ENCODE measurements at places on chromosomes 6 and 20.

DNA sequence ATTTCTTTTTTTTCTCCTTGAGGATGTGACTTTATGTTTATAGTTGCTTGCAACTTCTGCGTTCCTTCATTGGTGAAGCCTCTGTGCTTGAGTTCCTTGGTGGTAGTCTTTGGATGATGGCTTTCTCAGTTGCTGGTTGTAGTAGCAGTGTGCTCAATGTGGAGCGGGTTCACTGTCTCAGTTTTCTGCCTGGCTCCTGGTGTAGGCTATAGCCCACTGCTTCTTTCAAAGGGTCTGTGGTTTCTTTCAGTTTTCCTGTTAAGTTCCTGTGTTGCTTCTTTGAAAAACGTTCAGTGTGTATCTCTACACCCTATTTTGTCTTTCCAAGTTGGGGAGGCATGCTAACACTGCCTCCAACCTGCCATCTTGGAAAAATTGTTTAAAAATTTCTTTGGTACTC, 33.9 kb upstream of the ZBTB24 start:
- DNase-seq, result no peak

GRCh38 chr20:24835195-24835594, 113.9 kb upstream of the CST7 start:
- DNase-seq, result no peak

DNA sequence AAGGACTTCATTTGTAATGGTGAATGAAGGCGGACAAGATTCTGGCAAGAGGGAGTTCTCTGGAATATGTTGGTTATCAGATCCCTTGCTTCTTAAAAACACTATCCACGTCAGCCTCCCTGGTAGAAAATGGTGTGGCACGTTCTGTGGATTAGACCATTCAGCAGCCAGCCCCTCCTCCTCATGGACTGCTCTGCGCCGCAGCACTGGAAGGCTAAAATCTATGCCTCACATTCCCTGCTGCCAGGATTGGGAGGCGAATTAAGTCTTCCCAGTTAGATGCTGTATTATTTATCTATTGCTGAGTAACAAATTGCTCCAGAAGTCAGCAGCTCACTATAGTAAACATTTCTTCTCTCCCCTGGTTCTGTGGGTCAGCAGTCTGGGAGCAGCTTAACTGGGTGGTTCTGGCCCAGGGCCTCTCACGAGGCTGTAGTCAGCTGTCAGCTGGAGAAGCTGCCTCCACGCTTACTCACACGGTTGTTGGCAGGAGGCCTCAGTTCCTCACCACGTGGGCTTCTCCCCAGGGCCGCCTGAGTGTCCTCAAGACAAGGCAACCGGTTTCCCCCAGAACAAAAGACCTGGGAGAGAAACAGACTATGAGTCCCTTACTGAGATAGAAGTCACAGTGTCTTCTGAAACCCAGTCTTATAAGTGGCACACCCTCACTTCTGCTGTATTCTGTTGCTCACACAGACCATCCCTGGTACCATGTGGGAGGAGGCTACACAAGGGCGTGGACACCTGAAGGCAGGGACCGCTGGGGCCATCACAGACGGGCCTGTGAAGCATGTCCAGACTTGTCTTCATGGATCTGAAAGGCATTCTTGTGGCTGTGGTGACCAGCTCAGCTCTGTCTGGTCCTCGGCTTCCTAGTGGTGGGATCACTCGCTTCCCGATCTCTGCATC, 101.0 kb downstream of the NRN1 start:
- no peak for DNase-seq

DNA sequence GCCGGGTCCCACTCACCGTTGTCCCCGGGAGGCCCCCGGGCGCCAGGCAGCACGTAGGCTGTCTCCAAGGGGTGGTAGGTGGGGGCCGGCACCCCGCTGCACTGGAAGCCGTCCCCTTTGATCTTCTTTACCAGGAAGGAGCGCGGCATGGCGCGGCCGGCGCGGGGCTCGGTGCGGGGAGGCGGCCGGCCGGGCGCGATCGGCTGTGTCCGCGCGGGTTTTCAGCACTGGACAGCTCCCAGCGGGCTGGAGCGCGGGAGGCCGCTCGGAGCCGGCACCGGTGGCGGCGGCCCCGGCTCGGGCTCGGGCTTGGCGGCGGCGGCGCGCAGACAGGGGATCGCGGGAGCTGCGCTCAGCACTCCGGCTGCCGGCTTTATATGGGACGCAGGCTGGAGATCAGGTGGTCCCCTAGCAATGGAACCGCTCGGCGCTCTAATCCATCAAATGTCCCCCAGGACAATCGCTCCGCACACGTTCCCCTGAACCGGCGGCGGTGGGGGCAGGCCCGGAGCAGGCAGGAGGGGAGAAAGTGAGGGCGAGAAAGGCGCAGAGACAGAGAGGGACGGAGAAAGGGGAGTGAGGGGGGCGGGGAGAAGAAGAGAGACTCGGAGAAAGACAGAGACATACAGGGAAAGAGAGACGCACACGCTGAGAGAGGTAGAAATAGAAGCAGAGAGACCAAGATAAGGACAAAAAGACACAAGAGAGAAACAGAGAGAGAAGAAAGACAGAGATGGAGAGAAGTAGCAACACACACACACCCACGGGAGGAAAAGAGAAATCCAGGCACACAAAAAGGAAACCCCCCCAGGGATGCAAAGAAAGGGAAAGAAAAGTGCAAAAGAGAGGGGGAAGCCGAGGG, at the start of gene SCRT2:
Gene SCRT2 (minus strand): TSS at position 350 of the 862 bp plus-strand sequence. CDS start 201 bp downstream, at position 149.
- peak; percentile 74 for DNase-seq

GRCh38 chr6:36526066-36526465, 21.2 kb downstream of the STK38 start:
- DNase-seq, result no peak

DNA sequence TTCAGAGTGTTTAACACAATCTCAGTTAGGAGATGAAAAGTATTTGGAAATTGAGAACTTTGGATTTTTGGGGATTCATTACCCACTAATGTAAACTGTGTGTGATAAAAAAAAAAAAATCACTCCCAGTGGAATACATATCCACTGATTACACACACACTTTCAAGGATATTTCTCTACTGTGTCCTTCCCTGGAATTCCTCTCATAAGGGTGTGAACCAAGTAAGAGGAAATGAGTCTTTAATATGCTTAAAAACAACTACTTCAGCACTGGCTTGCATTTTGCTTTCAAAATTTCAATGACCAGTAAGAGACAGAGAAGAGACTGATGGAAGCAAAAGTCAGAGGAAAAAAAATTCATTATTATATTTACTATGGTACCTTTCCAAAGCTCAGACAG, 24.5 kb upstream of the MYCT1 start:
- DNase-seq, result no peak

DNA sequence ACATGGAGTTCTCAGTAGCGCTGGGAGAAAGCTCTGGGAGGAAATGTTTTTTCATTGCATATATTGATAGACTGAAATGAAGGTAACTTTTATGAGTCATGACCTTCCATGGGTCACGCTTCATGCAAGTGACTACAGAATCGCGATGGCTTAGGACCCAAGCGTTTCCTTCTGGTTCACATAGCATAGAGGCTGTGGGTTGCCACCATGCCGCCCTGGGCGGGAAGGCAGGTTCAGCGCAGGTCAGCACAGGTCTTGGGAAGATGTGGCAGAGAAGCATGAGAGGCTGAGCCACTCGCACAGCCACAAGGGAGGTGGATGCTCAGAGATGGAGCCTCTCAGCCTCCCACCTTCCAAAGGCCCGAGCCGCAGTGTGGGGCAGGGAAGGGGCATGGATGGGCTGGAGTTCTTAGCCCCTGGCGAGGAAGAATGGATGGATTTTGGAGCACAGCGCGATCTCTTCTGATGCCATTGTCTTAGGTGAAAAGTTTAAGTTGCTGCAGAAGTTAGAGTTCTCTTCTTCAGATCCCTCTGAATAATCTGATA, 219.5 kb downstream of the SMOC2 start:
- no peak for DNase-seq

GRCh38 chr6:47404435-47404834, 73.2 kb upstream of the CD2AP start:
- DNase-seq, result no peak

- no peak for DNase-seq
Measured at GRCh38 chr6:133503336-133503729, 262.2 kb downstream of the EYA4 start.

GRCh38 chr6:31559958-31560696, 12.0 kb upstream of the LTA start:
- peak; percentile 90 for DNase-seq

GRCh38 chr6:134902074-134902861, 47.6 kb downstream of the ALDH8A1 start:
- DNase-seq, result no peak

GRCh38 chr6:31968791-31969711, 2.9 kb downstream of the DXO start:
- no peak for DNase-seq

DNA sequence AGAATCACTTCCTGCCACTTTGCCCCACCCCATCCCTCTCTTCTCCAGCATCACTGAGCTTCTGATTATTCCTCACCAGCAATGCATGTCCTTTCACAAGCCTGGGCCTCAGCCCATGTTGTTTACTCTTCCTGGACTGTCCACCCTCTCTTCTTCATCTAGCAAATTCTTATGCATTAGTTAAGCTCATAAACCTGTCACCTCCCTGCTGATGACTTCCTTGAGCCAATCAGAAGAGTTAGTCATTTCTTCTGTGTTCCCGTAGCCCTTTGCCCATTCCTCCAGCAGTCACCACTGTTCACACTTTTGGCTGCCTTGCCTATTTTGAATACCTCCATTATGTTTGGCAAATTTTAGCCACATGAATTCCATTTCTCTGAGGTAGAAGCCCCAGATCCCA, 4.1 kb upstream of the CRYBG1 start:
- no peak for DNase-seq

DNA sequence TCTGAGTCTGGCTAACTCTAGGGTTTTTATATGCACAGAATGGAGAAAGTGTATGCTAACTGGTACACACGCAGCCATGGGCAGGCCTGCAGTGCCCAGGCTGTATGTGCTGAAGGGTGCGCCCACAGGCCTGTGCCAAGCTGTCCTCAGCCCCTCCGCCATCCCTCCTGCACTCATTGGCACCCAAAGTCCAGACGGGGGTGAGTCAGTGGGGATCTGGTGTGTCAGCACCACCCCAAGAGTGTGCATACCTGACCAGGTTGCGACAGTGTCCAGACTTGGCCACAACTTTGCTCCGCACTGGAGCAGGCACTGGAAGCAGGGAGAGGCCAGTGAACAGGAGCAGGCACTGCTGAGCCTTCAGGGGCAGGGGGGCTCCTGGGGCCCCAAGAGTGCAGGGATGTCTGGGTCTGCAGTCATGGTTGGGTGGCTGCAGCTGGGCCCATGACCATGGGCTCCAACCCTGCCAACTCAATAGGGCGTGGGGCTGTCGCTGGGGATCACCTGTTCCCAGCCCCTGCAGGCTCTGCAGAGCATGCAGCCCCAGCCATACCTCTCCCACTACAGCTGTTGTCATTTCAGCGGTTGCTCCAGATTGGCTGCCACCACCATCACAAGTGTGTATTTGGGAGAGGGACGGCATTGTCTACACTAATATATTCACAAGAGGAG, 717.8 kb downstream of the EPHA7 start:
- no peak for DNase-seq

DNA sequence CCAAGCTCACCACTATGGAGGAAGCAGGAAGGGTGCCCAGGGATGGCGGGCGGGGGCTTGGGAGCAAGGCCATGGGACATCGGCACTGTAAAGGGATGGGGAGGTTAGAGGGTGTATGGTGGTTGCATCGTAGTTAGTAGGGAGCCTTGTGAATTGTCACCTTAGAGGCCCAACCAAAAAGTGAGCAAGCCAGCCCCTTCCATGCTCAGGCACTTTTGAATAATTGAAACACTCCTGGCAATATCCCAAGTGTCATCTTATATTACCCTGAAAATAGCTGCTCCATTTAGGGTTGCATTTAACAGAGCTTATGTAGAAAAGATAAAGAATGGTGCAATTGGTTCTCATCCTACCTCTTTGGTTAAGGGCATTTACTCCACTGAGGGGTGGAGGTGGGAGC, 169.2 kb downstream of the SAMD5 start:
- no peak for DNase-seq

GRCh38 chr6:154786144-154786868, 53.1 kb downstream of the SCAF8 start:
- no peak for DNase-seq

DNA sequence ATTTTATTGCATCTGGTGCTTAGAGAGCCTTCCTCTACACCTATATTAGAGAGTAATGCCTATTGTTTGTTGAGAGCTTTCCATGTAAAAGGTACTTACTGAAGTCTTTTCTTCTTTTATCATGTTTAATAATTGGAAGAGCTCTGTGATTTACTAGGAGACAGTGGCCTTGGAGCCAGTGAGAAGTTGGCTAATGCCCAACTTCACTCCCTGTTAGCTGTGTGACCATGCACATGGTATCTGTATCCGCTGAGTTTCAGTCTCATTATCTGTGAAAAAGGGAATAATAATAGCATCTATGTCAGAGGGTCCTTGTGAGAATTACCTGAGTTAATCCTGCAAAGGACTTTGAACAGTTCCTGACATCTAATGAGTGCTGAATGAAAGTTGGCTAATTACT, 105.0 kb downstream of the CD109 start:
- DNase-seq, result no peak

- no peak for DNase-seq
Measured at GRCh38 chr20:23749746-23750145, 989 bp downstream of the CST1 start.

DNA sequence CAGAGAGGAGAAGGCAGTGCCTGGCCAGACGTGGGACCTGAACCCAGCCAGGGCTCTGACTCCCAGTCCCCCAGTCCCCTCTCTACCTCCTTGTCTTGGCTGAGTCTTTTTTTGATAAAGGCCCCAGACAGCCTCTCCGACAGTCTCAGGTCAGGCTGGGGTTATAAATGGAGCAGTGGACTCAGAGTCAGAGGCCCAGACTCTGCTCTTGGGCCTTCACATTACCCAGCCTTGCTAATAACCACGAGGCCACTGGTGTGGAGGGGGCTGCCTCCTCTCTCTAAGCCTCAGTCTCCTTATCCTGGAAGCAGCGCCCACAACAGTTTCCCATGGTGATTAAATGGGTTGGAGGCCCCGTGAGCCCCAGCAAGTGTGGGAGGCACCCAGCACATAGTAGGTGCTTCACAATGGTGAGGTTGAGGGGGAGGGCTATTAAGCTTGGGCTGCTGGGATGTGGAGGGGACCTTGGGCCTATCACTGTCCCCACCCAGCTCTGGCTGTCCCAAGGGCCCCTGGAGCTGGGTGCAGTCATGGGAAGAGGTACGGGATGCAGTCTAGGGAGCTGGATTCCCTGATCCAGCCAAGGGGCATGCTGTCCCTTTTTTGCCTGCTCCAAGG, 35.7 kb downstream of the TGM2 start:
- DNase-seq, result no peak

All from suppressor macrophage (primary cell).